Umbilical cord (tissue), 2 donors: ENCODE measurements at places on chromosomes 7 and 10. TPM values are rescaled to one million over a fixed set of nuclear protein-coding genes. Genes with fewer than 3 reads are reported as not detected.

The HMX2 gene
- total RNA-seq, result not detected

GRCh38 chr10:124537891-124538290, 76.3 kb downstream of the LHPP start:
- no peak for DNase-seq

DNA sequence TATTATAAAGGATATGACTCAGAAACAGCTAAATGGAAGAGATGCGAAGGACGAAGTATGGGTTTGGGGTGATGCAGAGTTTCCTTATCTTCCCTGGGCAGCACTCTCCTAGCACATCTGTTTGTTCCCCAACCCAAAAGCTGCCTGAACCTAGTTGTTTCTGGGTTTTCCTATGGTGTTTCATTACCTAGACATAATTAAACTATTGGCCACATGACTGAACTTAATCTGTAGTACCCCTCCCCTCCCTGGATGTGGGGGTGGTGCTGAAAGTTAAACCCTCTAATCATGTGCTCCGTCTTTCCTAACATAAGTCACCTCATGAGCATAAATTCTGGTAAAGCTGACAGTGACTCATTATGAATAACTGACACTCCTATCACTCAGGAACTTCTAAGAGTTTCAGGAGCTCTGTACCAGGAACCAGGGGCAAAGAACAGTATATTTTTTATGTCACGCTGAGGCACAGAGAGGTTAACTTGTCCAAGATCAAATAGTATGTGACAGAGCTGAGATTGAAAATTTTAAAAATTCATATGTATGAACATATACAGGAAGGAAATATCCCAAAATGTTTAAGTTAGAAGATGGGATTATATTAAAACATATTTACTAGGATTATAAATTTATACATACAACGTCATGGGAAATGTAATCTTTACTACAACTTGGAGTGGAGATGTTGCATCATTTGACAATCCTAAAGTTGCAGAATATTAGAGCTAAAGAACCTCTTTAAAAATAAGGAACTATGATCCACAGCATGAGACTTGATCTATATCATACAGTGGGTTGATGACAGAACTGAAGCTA, 4.8 kb downstream of the STRIP2 start:
- DNase-seq, result no peak

DNA sequence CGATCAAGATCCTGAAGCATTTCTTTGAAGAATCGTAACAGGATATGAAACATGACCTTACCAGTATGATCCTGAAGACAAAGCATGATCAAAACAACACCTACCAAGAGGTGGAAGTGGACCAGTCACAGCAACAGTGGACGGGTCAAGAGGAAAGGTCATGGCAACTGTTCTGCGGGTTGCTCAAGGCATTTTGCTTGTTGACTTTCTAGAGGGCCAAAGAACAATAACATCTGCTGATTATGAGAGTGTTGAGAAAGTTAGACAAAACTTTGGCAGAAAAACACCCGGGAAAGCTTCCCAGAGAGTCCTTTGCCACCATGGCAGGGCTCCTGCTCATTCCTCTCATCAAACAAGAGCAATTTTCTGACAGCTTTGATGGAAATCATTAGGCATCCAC, 65.6 kb upstream of the LRRC18 start:
- no peak for DNase-seq

GRCh38 chr7:137951700-137952425, 50.0 kb downstream of the CREB3L2 start:
- no peak for DNase-seq
